Colonic mucosa (tissue), 4 donors: ENCODE measurements at places on chromosomes 12 and 14.
A peak's percentile ranks its signal among the peaks of the same experiment; 100 is the strongest.

- peak; percentile 6 for DNase-seq
Measured at GRCh38 chr14:101110729-101111619, 207.5 kb upstream of the RTL1 start.

- peak; percentile 87 for DNase-seq
Measured at GRCh38 chr14:20802341-20803084, at the start of gene RNASE1. TSS of gene RNASE1 (minus strand) at chr14:20802844. CDS start at chr14:20802068, 776 bp downstream.

DNA sequence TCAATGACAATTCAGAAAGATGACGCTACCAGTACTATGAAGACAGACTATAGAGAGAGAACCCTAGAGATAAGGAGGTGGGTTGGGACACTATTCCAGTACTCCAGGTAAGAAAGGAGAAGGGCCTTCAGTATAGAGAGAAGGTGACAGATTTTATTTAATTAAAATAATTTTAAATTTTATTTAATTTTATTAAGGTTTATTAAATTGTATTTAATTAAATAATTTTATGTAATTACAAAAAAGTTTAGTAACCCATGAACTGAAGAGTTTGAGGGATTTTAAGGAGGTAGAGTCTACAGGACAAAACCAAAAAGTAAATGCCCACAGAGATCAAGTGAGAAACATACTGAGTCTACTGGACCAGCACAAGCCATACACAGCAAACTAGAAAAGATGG is 20.3 kb downstream of the TMED10 start:
- no peak for DNase-seq

DNA sequence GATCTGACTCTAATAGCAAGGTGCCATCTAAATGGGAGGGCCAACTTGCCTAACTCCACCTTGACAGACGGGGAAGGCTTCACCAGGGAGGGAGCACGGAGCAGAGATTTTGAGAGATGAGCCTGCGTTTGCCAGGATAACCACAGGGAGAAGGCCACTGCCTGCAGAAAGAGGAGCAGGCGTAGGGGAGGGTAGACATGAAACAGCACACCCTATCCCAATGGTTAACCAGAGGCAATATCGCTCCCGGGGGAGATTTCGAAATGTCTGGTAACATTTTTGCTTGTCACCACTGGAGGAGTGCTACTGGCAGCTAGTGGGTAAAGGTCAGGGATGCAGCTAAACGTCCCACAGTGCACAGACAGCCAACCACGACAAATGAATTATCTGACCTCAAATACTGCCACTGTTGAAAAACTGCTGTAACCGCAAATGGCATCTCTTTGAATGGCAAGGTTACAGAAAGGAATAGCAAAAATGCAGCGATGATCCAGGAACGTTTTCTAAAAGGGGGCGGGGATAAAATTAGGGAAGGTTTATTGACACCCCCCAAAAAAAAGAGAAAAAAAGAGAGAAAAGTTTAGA is 126.0 kb upstream of the ATF7IP start:
- peak; percentile 52 for DNase-seq

- DNase-seq: no peak
Measured at GRCh38 chr14:35286003-35286600, 6.1 kb upstream of the PSMA6 start.

DNA sequence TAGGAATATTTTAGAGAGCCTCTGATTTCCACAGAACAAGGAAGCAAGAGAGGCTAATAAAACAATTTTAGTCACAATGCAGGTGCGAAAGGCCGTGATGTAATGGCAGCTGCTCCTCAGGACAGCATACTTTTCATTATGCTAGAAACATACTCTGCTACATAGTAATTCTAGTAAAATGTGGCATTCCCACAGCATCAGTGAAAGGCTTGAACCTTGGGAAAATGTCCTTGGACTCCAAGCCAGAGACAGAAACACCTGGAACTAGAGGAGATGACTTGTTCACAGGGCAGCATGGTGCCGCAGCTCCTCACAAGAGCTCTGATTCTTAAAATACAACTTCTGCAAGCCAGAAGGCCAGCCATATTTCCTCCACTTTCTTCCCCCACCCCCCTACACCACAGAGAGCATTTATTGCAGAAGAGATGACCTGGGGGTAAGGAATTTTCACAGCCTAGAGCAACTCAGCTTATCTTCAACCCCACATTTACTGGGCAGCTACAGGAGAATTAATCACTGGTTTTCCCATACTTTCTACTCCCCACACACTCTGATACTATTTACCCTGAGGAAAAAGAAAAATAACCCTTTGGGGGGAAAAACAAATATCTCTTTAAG is 15.8 kb downstream of the ABCC9 start:
- DNase-seq: no peak

GRCh38 chr14:55621391-55621790 is 41.4 kb downstream of the KTN1 start:
- DNase-seq: no peak

- DNase-seq: no peak
Measured at GRCh38 chr14:36485773-36486172, 34.3 kb downstream of the NKX2-1 start.

- DNase-seq: no peak
Measured at GRCh38 chr12:63083046-63083445, 68.0 kb downstream of the AVPR1A start.

- DNase-seq: no peak
Measured at GRCh38 chr12:52910248-52910883, 5.5 kb upstream of the KRT8 start.

DNA sequence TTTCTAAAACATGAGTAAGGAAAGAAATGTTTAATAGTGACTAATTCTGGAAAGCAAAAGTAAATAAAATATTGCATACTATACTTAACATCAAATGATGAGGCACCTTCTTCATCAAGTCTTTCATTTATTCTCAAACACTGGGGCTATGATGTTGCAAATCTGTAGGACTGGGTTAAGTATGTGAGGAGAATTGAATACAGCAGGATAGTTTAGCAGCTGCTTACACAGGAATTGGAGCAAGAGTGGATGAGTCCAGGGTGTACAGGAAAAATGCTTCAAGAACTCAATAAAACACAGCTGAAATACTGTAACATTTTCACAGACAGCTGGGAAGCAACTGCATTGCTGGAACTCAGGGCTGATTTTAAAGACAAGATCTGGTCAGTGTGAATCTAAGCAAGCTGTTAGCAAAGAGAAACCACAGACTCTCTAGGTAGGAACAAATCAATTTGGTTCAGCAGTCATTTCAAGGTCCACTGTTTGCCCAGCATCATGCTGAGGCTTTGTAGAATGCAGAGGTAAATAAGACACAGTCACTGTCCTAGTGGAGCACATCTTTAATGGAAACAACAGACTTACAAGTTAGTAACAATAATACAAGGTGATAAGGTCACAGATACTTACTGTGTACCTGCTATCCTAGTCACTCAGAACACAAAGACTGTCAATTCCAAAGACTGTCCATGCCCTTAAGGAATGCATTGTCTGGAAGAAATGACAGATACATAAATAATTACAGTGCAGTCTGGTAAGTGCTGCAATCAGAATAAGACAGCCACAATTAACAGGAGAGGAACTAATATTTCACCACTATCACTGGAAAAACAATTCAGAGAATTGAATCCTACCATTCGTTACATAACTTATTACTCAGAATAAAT is 96.8 kb upstream of the DACT1 start:
- DNase-seq: no peak

- DNase-seq: no peak
Measured at GRCh38 chr12:19181666-19182426, 52.3 kb downstream of the PLEKHA5 start.

GRCh38 chr12:118455327-118455726 is 79.0 kb downstream of the SUDS3 start:
- no peak for DNase-seq

- DNase-seq: no peak
Measured at GRCh38 chr14:97543816-97544215, 746.6 kb downstream of the VRK1 start.

DNA sequence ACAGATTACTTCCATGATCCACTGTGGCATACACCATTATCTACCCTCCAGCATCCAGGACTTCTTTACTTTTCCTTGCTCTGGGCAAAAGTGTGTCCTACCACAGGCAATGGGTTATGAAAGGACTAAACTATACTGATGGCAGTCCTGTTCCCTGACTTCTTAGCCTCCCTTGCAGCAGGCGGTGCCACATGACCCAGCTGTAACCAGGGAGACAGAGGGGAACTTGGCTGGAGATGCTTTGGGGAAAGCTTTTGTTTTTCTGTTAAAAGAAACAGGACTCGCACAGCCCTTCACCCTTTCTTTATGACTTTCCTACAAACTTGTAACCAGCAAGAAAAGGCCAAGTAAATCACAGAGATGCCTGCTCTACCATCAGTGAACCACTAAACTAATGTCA is 394.4 kb downstream of the PCNX1 start:
- DNase-seq: no peak

GRCh38 chr14:31106768-31107167 is 80.6 kb upstream of the STRN3 start:
- DNase-seq: no peak
